HCT116 (cell line): ENCODE measurements at places on chromosomes 7 and 10. TPM values are rescaled to one million over a fixed set of nuclear protein-coding genes. Genes with fewer than 3 reads are reported as not detected.

GRCh38 chr10:61897671-61898434, 3.6 kb upstream of the ARID5B start:
- no peak for DNase-seq
- peak overlapping the region; percentile 66 for H3K27ac ChIP-seq
- no peaks in the 10 kb centered on the region for H3K36me3 ChIP-seq
- no peak overlapping the region for H3K4me3 ChIP-seq
- peaks cover 15% of the 10 kb centered on the region for H3K4me1 ChIP-seq
- H3K27me3 ChIP-seq = no peaks in the 10 kb centered on the region

- no peaks in the 10 kb centered on the region for H3K4me1 ChIP-seq
- H3K4me3 ChIP-seq = no peak overlapping the region
- H3K27me3 ChIP-seq = peaks cover 5% of the 10 kb centered on the region; the same call in 1 of the 2 replicates
These were observed 342 bp downstream of the OR2AE1 start for GRCh38 chr7:99876491-99876890.

GRCh38 chr10:122363722-122364463, 10.6 kb upstream of the PLEKHA1 start:
- no peak for DNase-seq
- H3K27ac ChIP-seq = no peak overlapping the region
- no peaks in the 10 kb centered on the region for H3K4me1 ChIP-seq
- H3K36me3 ChIP-seq = no peaks in the 10 kb centered on the region
- H3K27me3 ChIP-seq = 0 out of 2 replicates have a peak, but pooled peaks cover 5% of the 10 kb centered on the region

PNLIPRP3 gene
- total RNA-seq = not detected

DNA sequence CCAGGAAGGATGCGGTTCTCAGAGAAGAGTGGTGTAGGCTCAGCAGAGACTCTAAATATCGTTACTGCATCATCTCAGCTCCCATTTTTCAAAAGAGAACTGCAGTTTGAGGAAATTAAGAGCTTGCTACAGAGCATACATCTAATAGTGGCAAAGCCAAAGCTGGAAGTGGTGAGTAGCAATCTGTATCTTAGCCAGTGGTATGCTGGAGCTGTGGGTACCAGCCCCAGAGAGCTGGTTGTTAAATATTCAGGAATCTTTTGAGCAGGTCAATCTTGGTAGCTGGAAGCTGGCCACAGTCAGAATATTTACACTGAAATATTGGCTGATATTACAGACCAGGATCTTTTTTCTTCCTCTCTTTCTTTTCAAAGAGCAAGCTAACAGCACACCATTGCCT, 88.4 kb upstream of the STEAP1B start:
- no peak overlapping the region for H3K4me3 ChIP-seq
- no peak for DNase-seq
- H3K4me1 ChIP-seq = peaks cover 3% of the 10 kb centered on the region
- H3K27me3 ChIP-seq = 0 out of 2 replicates have a peak, but pooled peaks cover 3% of the 10 kb centered on the region
- no peak overlapping the region for H3K27ac ChIP-seq

GIMAP4 gene
- 0.49 TPM for total RNA-seq

- no peaks in the 10 kb centered on the region for H3K27me3 ChIP-seq
- no peaks in the 10 kb centered on the region for H3K36me3 ChIP-seq
- no peak for DNase-seq
- no peaks in the 10 kb centered on the region; the same call in 1 of the 2 replicates for H3K4me1 ChIP-seq
- no peak overlapping the region for H3K4me3 ChIP-seq
These were observed 28.0 kb downstream of the GSAP start for GRCh38 chr7:77388055-77388641.

GRCh38 chr10:126972635-126973414, 67.6 kb downstream of the DOCK1 start:
- DNase-seq = no peak
- no peak overlapping the region for H3K27ac ChIP-seq
- H3K27me3 ChIP-seq = no peaks in the 10 kb centered on the region
- no peaks in the 10 kb centered on the region; the same call in 1 of the 2 replicates for H3K36me3 ChIP-seq
- no peak overlapping the region for H3K4me3 ChIP-seq

- H3K4me3 ChIP-seq = no peak overlapping the region
- H3K27me3 ChIP-seq = no peaks in the 10 kb centered on the region
- no peak for DNase-seq
- no peaks in the 10 kb centered on the region for H3K4me1 ChIP-seq
These were observed 70.1 kb downstream of the PODXL start for GRCh38 chr7:131486346-131486745.
